Stimulated activated CD4-positive, alpha-beta T cell treated with anti-CD3 and anti-CD28 coated beads, Interleukin-4, amount 100 ng/mL, for 4 hours (primary cell): ENCODE measurements at places on chromosomes 4 and X.
A peak's percentile ranks its signal among the peaks of the same experiment; 100 is the strongest.

DNA sequence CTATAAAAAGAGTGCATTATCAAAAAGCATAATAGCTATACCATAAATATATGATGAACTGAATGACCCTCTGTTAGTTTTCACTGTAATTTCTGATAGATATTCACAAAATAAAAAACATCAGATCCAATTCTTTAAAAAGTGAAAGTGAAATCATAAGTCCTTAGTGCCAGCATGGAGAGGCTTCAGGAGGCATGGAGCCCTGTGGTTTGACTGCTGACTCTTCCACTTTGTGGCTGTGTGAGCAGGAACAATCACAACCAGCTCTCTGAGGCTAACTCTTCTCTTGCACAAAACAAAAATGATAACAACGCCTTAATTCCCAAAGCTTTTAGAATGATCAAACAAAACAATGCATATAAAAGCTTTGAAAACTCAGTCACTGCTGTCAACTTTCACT lies 1143.9 kb downstream of the PDHA2 start:
- no peak for DNase-seq

GRCh38 chr4:38752941-38753806 lies 29.6 kb downstream of the TLR10 start:
- DNase-seq = no peak

- DNase-seq = no peak
Observed at GRCh38 chr4:109916027-109916409, 3.3 kb downstream of the EGF start.

- no peak for DNase-seq
Observed at GRCh38 chr4:146105464-146105863, 70.1 kb upstream of the LSM6 start.

DNA sequence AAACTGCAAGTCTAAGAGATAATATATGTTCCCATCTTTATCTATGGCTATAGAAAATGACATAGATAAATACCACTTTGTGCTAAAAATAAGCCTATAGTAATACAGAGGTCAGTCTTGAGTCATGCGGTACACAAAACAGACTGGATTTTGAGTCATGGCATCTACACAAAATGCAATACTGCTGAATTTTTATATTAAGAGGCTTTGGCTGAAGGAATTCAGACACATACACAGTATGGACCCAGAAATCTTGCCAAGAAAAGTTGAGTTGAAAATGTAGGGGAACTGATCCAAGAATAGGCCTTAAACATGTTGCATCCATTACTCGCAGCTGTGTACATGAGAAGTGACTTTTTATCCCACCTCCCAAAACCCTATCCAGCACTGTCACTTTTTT lies 184.4 kb downstream of the TENM3 start:
- DNase-seq = no peak

- no peak for DNase-seq
Observed at GRCh38 chr4:74653331-74654229, 140.7 kb downstream of the BTC start.

- DNase-seq = no peak
Observed at GRCh38 chr4:31169846-31170245, 449.7 kb downstream of the PCDH7 start.

DNA sequence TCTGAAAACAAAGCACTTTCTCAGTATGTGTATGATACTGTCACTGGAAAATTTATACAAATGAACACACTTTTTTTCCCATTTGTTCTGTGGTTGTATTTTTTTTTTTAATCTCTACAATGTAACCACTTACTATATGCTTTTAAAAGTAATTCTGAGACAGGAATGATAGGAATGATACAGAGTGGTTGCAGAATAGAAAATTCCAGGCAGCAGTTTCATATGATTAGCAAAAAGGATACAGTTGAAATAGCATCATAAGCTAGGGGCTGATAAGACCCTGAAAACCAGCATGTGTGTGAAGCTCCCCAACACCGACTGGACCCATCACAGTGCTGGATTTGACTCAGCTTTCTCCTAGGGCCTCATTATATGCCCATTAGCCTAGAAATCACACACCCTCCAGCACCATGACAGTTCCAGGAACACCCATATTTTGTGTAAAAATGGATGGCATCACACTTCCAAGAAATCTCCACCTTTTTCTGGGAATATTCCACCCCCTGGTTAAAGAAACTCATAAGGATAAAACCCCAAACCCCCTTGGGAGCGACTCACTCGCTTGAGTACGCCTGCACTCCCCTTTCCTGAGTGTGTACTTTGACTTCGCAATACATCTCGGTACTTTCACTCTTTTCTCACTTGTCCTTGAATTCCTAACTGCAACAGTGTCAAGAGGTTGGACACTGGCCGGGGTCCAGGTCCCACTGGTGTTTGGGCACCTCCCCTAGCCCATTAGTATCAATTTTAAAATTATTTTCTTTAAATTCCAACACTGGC lies 77.4 kb upstream of the AGA start:
- DNase-seq = no peak

GRCh38 chr4:44914748-44915147 lies 188.4 kb upstream of the GNPDA2 start:
- DNase-seq = no peak

GRCh38 chr4:76525751-76526150 lies 90.7 kb downstream of the SHROOM3 start:
- no peak for DNase-seq

- peak; percentile 46 for DNase-seq
Observed at GRCh38 chr4:125091-125771, 930 bp downstream of the ZNF718 start.

DNA sequence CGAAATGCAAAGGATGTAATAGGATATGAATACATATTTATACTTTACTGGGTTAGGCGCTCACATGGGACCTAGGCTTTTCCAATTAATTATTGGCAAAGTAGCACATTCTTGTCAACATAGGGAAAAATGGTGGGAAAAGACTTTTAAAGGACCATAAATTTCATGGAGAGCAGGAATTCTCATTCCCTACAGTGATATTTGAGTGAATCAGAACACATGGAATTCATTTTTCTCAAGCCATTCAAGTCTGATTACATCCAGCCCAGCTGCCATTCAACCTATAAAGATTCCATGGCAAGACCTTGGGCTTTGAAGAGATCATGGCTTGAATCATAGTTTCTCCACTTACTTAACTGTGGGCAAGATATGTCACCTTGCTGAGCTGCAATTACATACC lies 150.4 kb downstream of the SOWAHB start:
- no peak for DNase-seq

DNA sequence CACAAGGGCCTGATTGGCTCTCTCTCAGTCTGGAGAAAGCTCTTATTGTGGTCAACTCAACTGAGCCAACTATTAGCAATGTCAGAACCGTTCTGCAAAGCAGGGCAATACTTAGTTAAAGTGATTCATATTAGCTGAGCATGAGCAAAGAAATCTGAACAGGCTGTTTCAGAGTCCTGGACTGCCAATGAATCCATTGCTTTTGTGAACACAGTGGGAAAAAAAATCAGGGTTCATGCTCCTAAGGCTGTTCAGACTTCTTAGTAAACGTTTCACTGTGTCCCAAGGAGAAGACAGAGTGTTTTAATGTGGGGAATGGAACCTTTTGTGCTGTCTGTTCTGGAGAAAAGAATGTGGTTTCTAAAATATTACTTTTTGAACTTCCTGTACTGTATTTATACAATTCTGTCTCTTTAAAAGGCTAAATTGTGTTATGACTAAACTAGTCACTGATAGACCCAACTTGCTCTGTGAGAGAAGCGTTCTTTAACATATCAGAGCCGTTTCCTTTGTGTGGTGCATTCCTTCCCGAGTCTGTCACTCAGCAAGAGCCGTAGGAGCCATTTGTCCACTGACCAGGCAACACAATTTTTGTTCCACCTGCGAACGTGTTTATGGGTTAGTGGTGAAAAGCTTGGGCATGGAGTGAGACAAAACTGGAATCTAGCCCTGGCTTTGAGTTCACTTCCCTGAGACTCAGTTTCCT lies 366.1 kb downstream of the FBXO8 start:
- no peak for DNase-seq

- DNase-seq = no peak
Observed at GRCh38 chr4:58515226-58515625, 1405.0 kb upstream of the IGFBP7 start.

- no peak for DNase-seq
Observed at GRCh38 chr4:104941661-104942062, 205.0 kb upstream of the TET2 start.

GRCh38 chr4:114547340-114548134 lies 51.1 kb upstream of the UGT8 start:
- DNase-seq = no peak

DNA sequence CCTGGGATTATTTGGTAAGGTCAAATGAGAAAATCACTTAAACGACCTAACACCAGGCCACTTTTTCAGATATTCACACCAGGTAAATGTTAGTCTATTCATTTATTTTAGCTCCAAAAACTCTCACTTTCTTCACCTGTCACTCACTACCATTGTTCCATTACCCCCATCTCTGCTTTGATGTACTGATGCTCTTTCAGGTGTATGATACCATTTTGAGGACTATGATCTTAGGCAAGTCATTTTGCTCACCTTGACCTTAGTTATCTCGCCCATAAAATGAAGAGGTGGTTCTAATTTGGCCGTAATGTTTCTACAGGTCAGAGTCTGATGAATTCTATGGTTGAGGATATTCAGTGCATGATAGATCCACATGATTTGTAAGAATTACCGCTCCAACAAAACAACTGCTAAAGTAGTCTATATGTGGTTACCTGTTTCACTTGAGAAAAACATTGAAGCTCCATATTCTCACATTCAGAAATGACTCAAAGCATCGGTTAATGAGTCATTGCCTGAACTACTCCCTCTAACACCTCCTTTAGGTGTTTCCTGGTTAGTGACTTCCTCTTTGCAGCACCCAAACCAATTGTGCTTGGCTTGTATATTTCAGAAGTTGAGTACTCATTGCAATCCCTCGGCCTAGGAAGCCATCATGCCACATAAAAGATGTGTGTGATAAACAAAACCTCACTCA lies 4.5 kb downstream of the DTHD1 start:
- peak; percentile 51 for DNase-seq

- no peak for DNase-seq
Observed at GRCh38 chrX:133594156-133594555, 178.9 kb upstream of the GPC4 start.

DNA sequence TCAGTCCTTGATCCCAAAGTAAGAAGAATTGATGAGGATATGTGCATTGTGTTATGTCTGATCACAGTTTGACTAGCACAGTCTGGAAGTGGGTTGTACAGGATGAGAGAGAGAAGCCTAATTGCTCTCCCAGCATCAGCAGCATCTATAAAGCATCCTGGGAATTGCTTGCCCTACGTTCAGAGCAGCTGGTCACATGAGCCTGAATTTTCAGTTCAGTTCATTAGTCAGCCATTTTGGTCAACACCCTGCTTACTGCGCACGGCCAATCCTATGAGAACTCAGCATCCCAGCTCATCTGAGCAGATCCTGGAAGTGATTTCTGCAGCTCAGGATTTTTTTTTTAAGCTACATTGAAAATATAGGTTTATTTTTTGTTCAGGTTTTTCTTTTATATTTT lies at the start of gene RUFY3:
Gene RUFY3 (plus strand): TSS at position 218 of the 400 bp plus-strand sequence. CDS start 610 bp downstream, outside the sequence.
- DNase-seq = no peak
